H54 (cell line): ENCODE measurements at places on chromosomes 6 and 20.

- no peak for DNase-seq
These were observed 52.8 kb upstream of the RIPOR2 start for GRCh38 chr6:24988562-24988961.

GRCh38 chr6:45648262-45648620 lies 270.5 kb upstream of the SUPT3H start:
- no peak for DNase-seq

DNA sequence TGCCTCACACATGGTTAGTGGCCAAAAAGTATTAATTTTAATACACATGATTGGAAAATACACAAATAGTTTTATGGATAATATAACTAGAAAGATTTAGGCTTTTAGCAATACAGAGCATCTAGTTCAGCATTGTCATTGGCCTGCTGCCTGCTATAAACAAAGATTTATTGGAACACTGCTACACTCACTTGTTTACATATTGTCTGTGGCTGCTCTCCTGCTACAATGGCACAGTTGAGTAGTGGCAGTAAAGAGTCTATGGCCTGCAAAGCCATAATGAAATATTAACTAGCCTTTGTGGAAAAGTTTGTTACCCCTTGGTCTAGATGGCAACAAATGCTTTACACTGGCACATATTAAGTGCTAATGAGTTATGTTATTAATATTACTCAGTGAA lies 37.8 kb downstream of the ZNF451 start:
- no peak for DNase-seq

DNA sequence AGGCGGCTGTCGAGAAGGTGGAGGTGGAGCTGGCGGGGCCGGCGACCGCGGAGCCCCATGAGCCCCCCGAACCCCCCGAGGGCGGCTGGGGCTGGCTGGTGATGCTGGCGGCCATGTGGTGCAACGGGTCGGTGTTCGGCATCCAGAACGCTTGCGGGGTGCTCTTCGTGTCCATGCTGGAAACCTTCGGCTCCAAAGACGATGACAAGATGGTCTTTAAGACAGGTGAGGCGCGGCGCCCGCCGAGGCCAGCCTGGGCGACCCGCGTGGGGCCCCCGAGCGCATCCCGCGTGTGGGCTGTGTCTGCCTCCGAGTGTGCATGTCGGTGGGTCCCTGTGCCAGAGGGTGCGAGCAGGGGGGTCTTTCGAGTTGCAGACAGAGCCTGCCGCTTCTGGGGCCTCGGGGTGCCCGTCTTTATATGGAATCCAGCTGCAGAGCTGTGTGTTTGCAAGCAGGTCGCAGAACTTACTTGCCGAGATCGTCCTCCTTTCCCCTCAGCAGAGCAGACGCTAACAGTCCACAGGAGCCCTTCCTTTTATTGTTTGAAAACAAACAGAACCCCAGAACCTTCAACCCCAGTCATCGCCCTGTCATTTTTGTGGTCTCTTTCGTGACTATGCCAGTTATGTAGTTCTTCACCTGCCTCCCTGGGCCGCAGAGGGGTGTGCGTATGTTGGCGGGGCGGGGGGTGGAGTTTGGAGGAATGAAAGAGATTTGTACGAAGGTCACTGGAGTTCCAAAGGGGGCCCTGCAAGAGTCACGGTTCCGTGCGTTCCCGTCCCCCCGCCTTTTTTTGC lies 766 bp downstream of the SLC16A10 start:
- DNase-seq, result no peak

DNA sequence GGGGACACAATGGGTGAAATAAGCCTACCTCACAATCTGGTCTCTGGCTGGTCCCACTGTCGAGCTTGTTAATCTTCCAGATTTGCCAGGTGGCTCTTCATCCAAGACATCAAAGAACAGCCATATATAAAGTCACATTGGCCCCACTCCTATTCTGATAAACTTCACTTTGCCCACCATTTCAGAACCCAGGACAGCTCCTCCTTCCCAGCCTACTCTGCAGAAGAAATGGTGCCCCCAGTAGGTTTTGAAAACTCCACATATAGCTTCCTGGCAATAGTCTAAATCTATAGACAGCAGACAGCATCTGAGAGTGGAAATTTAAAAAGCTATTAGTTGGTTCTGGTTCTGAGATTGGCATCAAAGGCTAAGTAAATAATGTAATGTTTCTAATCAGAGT lies 143.1 kb upstream of the PCSK2 start:
- DNase-seq, result no peak

DNA sequence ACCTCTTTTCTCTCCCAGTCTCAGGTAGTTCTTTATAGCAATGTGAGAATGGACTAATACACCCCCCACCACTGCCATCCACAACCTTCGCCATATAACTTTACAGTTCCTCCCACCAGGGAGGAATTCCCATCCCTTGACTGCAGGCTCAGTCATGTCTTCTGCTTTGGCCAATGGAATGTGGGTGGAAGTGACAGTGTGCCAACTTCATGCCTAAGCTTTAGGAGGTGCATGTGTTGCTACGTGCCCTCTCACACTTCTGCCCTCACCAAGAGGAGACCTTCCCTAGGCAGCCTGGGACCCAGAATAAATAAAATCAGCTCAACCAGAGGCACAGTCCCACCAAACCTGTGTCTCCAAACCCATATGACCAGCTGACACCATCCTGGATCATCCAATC lies 33.0 kb upstream of the LRRN4 start:
- DNase-seq, result no peak

DNA sequence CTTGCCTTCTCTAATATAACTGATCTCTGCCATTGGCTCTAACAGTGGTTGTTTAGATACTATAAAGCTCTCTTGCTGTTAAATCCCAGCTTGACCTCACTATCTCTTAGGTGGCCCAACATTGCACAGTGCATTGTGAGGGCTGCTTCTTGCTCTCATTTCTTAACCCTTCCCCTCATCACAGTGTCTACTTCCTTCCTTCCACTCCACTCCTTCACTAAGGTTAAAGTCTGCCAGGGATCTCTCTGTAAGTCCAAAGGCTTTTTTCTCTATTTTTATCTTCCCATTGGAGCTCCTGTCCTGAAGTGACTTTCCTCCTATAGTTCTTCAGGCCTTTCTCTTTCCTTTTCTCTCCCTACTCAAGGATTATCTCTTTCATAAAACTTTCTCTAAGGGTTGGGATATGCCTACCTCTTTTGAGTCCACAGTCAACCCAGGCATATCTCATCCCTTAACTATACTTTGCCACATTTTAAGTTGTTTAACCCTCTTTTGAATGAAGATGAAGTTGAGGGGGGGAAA lies 4.0 kb upstream of the TBC1D22B start:
- DNase-seq, result no peak

DNA sequence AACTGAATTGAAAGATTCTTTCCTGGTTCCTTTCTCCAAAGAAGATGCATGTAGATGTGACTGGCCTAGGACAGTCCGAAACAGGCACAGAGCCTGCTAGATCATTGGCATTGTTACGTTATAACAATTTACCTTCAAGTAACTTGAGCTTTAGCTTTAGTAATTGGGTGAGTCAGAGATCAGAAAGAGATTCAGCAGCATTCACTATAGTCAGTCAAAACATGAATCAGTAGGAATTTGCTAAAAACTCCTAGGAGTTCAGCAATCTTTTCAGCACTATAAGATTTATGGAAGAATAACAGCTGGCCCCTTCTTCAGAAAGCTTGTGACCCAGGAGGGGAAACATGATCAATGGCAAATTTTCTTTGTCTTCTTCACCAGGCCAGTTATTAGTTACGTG lies 281.7 kb upstream of the PRDM1 start:
- no peak for DNase-seq

DNA sequence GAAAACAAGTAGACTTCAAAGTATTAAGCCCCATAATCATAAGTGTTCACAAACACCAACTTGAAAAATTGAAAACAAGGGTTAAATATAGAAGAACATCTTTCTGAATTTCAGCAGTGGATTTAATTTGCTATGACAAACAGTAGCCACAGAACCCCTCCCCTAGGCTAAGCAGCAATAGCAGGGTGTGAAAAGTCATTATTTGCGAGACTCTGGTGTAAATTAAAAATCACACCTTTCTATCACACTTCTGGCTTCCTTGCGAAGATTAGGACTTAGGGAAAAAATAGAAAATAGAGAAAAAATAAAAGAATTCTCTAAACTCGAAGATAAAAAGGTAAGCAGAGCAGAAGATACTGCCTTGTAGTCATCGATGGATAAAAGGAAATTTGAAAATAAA lies 6.1 kb downstream of the SAMD3 start:
- DNase-seq, result no peak

DNA sequence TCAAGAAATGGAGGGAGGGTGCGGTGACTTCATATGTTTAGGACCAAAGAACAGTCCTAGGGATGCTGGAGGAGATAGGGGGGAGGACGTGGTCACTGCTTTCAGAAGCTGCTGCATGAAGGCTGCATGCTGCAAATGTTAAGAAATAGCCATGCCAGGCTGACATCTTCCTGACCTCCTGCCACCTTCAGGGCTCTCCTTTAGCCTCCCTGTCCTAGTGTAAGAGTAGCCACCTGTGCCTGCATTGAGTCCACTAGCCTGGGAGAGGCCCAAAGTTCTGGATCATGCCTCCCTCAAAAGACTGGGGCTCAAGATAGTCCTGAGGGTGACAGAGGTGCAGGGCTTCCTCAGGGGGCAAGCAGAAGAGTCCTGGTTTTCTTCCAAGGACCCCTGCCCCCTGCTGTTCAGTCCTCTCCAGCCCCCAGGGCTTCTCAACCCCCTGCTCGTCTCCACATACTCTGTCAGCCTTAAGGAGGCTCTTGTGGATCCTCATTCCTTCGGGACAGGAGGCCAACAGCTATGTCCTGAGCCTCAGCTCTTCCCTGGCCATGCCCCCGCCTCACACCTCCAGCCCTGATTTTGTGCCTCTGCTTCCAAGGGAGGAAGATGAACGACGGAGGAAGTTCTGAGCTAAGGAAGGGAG lies 96.3 kb downstream of the MRPL14 start:
- no peak for DNase-seq

GRCh38 chr20:58984691-58985090 lies 3.6 kb downstream of the NELFCD start:
- DNase-seq, result no peak

DNA sequence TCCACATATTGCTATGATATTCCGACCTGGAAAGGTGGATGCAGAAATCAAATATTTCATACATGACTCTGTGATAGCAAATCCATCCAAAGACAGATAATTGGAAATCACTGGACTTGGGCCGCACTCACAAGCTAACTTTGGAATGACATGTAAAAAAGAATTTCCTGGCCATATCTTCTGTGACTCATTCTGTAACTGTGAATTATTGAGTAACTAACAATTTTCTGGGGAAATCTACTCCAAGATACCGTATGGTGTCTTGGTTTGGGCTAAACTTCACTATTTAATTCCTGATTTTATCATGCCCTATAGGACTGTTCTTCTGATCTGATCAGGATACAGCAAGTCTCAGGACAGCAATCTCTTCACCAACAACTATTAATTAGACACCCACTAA lies 92.7 kb upstream of the LY86 start:
- no peak for DNase-seq

GRCh38 chr6:112416866-112417265 lies 69.7 kb downstream of the RFPL4B start:
- DNase-seq, result no peak

- DNase-seq, result no peak
These were observed 10.5 kb upstream of the PCMTD2 start for GRCh38 chr20:64244870-64245603.

- DNase-seq, result no peak
These were observed 13.0 kb upstream of the SNHG17 start for GRCh38 chr20:38447931-38448675.

DNA sequence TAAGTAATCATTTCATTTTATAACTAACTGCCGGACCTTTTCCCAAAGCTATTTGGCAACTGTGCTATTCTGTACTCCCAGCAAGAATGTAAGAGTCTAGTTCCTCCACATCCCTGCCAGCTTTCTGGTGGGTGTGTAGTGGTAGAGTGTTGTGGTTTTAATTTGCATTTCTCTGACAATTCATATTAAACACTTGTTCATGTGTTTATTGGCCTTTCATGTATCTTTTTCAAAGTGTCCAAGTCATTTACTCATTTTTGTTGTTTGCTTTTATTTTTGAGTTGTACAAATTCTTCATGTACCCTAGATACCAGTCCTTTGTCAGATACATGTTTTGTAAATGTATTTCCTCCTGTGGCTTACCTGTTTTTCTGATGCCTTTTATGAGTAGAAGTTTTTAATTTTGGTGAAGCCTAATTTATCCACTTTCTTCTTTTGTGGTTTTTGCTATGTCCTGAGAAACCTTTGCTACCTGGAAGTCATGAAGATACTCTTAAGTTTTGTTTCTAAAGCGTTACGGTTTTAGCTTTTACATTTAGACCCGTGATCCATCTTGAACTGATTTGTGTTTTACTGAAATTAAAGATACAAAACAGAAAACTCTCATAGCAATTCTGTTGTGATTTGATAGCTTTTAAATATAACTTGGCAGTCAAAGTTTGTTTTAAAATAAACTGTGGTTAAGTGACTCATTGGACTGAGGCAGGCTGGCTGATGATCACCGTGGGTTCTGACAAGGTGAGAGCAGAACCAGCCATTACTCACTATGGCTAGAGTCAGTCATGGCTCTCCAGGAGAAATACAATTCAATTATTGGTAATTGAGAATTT lies 8.0 kb downstream of the MYLIP start:
- DNase-seq, result peak; percentile 7

DNA sequence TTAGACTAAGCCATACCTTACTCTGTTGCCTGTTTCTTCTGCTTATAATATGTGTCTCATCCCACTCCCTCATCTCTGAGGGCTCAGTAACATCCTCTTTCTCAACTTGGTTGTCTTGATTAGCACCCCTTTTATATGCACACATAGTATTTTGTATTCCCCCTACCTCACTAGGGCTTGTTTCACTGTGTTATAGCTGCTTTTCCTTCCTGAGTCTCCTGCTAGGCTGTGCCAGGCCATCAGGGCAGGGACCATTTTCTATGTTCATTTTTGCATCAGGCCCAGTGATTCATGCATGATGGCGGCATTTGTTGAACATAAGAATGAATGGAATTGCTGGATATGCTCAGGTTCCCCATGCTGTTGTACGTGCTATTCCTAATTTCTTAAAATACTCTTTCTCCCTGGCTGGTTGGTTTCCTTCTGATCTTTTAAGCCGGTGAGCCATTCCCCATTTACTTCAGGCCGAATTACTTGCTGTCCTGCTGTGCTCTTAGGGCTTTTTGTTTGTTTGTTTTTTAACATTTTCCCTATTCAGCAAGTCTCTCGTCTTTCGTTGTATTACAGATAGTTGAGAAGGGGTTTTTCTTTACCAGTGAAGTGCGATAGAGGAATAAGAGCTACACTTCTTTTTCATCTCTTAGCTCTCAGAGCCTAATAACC lies 183.2 kb downstream of the CARMIL1 start:
- no peak for DNase-seq

- no peak for DNase-seq
These were observed 95.6 kb upstream of the RALGAPA2 start for GRCh38 chr20:20808016-20808415.

- no peak for DNase-seq
These were observed 225.5 kb downstream of the BMP2 start for GRCh38 chr20:6993011-6993410.

DNA sequence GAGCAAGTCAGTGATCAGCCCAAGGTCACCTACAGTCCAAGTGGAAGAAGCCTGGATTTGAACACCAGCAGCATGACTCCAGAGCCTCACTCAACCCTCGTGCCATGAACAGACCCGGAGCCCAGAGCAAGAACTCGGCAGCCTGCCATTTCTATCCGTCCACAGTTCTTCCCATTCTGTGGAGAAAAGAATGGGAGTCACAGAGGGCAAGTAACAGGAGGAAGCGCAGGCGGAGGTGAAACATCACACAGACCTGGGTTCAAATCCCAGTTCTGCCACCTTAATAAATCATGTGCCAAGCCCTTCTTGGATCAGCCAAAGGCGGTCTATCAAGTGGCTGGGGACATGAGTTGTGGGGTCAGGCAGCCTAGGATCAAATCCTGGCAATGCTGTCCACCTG lies 4.3 kb downstream of the PREX1 start:
- no peak for DNase-seq

GRCh38 chr20:35286077-35286898 lies 1.7 kb upstream of the EIF6 start:
- no peak for DNase-seq
